H4 (cell line): ENCODE measurements at places on chromosomes 2 and 18.

GRCh38 chr2:67311536-67311935 is 85.6 kb upstream of the ETAA1 start:
- no peak for DNase-seq

- DNase-seq, result peak; percentile 21
These were observed 282.1 kb upstream of the FSIP2 start for GRCh38 chr2:185456517-185456916.

GRCh38 chr2:199975273-199975895 is 20.0 kb downstream of the MAIP1 start:
- no peak for DNase-seq

- no peak for DNase-seq
These were observed 97.0 kb upstream of the CERS6 start for GRCh38 chr2:168359082-168359481.

GRCh38 chr2:222848862-222849261 is 12.0 kb upstream of the ACSL3 start:
- DNase-seq, result no peak

DNA sequence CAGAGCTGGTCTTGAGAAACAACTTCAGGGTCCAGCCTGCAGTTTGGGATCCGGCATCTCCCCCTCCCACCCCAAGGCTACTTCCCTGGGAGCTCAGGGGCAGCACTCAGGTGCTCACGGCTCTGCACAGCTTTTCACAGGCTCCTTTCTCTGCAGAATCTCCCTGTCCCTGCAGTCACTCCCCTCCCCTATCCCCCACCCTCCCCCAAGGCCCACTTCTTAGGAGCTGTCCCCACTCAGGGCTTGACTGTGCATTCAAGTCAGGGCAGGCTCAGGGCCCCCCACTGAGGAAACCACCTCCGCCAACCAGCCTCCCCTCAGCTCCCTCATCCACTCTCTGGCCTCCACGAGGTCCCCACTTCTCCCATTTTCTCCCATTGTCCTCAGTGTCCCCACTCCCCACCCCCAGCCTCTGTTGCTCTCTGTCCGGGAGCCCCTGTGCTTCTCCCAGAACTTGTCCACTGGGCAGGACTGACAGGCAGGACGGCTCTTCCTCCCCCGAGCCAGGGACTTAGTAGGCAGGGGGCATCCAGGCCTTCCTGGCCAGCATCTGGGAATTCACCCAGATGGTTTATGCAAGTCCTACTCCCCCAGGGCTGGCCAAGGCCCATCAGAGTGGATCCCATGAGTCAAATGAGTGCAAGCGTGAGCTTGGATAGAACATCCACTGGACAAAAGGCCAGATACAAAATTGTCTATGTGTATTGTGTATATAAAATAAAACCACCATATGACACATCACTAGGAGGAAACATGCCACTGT is 7.6 kb downstream of the NMUR1 start:
- no peak for DNase-seq

DNA sequence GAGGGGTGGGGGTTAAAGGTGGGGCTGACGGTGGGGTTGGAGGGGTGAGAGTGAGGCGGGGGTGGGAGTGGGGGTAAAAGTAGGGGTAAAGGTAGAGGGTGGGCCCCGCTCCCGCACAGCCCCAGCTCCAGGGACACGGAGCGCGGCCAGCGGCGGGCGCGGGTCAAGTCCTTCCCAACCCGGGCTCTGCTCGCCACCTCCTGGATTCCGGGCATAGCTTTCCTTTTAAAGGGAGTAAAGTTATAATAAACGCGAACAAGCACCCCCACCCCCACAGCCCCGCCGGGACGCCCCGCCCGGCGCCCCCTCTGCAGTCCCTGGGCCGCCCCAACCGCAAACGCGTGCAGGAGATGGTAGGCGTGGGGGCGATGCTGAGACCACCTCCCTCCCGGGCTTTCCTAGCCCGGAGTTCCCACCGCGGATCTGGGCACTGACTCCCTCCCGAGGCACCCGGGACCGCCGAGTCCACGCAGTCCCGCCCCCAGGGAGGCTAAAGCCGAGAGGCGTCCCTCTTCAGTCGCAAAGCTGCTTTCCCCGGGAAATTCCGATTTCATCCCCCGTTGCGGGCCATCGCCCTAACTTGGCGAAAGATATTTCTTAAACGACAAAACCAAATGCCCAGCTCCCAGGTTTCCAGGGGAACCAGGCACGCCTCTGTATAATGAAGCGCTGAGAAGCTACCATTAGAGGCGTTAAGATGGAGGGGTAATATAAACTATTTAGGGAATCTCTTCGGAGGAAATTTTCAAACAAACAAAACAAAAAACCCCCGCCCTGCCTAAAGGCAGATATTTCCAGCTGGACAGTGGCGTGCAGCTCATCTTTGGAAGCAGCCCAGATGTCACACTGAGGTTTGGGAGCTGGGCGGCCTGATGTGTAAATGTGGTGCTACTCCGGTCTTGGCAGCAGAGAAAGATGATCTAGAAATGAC is at the start of gene LIMS2:
LIMS2 (minus strand) TSS at position 200 of the 931 bp plus-strand sequence. CDS start 506 bp downstream, outside the sequence.
- no peak for DNase-seq

- DNase-seq, result no peak
These were observed at the start of gene GCG for GRCh38 chr2:162152147-162152546. TSS of gene GCG (minus strand) at chr2:162152247. CDS start at chr2:162149178, 3,069 bp downstream.

DNA sequence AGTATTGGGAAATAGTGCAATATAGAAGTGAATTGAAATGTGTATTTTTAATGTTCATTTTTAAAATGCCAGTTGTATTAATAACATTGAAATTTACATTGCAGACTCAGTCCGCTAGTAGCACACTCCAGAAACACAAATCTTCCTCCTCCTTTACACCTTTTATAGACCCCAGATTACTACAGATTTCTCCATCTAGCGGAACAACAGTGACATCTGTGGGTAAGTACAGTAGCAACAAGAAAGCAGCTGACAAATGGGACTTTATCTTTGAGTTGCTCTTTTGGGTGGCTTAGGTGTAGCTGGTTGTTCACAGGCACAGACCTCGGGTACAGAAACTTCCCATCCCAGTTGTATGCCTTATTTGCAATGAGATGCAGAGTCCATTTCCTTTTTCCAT is 118.2 kb upstream of the IL1R2 start:
- no peak for DNase-seq

- DNase-seq, result no peak
These were observed 445.6 kb upstream of the CELF4 start for GRCh38 chr18:38010971-38011857.

GRCh38 chr2:200439981-200440380 is 69.9 kb downstream of the KCTD18 start:
- DNase-seq, result no peak

DNA sequence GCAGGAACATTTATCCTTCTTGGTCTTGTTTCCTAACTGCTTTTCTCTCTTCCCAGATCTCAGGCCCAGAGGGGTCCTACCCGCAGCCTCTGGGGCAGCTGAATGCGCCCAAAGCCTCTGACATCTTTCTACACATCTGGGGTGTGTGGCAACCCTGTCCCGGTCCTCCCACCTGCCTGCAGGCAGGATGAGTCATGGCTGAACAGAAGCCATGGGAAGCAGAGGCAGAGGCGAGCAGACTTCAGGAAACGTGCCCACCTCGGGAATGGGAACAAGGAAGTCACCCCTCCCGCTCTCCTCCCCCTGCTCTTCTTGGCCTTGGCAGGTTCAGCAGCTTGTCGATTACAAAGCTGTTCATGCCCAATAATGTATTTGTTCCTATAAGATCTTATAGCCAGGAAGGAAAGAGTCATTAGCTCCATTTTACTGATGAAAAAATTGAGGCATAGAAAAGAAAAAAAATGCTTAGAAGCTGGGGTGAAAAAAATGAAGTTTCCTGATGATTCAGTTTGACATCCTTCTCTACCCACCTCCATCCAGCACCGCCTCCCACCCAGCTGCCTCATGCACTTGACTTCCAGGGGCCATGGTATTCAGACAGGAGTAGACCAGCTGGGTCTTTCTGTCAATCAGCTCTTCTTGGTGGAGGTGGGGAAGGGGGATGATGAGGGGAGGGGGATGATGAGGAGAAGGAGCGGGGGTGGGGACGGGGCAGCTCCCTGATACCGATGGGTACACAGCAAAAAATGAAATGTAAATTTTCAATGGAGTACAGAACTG is 10.4 kb upstream of the KCNF1 start:
- peak; percentile 44 for DNase-seq

GRCh38 chr18:13273800-13274199 is 55.2 kb downstream of the LDLRAD4 start:
- DNase-seq, result no peak

DNA sequence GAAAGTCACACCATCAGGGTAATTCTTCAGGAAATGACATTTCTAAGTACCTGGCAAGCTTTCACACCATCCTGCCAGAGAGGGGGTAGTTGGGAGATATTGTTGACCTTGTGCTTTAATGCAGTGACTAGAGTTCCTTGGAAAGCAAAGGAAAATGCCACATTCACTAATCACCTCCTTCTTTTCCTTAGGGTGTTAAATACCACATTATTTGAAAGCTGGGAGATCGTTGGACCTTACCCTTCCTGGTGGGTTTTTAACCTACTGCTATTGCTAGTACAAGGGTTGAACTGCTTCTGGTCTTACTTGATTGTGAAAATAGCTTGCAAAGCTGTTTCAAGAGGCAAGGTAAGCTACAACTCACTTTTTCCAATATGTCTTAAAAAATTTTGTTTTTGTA is 37.0 kb upstream of the NOSTRIN start:
- DNase-seq, result no peak

GRCh38 chr2:160042054-160042453 is 20.4 kb downstream of the PLA2R1 start:
- no peak for DNase-seq

GRCh38 chr18:12656605-12656937 is 1.3 kb downstream of the SPIRE1 start:
- DNase-seq, result no peak

- no peak for DNase-seq
These were observed 1958.8 kb upstream of the CELF4 start for GRCh38 chr18:39524370-39524769.

GRCh38 chr18:51091270-51091669 is 61.3 kb downstream of the SMAD4 start:
- no peak for DNase-seq

DNA sequence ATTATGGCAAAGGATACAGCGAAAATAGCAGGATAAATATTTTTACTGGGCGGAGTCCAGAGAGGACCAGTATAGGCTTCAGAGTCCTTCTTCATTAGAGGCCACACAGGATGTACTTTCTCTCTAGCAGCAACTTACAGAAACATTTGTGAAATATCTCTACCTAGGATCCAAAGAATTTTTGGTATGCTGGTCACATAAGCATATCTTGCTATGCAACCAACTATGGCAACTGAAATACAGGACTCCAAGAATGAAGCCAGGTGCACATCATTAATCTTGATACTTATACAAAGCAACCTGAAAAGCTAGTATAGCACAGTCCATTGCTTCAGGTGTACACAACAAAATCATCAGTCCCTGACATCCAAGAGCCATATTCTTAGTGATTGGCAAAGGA is 59.1 kb upstream of the NABP1 start:
- no peak for DNase-seq

GRCh38 chr2:232898592-232899543 is 28.8 kb downstream of the SNORC start:
- no peak for DNase-seq

DNA sequence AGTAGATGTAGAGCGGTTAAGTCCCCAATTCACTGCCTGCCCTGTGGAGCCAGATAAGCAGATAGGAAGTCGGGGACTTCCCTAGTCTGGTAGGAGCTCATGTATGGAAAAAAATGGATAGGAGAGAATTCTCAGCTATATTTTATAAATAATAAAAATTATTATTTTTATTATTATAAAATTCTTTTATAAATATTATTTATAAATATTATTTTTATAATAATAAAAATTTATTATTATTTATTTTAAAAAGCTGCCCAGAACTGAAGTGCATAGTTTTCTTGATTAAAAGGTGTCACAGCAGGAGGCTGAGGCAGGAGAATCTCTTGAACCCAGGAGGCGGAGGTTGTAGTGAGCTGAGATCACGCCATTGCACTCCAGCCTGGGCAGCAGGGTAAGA is 97.4 kb downstream of the ADAM23 start:
- no peak for DNase-seq

GRCh38 chr2:79005216-79005615 is 20.3 kb upstream of the REG3G start:
- DNase-seq, result no peak

GRCh38 chr2:11257964-11258363 is 86.5 kb downstream of the ROCK2 start:
- DNase-seq, result no peak

GRCh38 chr2:32652555-32653209 is 24.8 kb downstream of the TTC27 start:
- no peak for DNase-seq

DNA sequence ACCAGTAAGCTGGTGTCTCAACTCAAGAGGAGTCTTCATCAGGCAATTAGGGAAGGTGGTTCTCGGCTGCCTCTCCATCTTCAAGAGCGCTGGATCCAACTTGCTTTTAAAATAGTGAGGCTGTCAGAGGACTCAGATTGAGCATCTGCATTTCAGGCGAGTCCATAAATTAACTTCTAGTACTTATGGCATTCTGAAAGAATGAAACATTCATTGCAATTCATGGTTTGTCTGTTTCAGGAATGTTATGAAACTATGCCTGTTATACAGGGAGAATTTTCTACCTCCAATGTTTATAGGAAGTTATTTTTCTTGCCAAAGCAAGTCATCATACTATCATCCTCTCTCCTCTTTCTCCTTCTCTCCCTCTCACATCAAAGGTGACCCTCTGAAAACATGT is 883.2 kb downstream of the SLC4A3 start:
- no peak for DNase-seq

- DNase-seq, result peak; percentile 74
These were observed 259.3 kb upstream of the SP5 start for GRCh38 chr2:170455617-170456426.

DNA sequence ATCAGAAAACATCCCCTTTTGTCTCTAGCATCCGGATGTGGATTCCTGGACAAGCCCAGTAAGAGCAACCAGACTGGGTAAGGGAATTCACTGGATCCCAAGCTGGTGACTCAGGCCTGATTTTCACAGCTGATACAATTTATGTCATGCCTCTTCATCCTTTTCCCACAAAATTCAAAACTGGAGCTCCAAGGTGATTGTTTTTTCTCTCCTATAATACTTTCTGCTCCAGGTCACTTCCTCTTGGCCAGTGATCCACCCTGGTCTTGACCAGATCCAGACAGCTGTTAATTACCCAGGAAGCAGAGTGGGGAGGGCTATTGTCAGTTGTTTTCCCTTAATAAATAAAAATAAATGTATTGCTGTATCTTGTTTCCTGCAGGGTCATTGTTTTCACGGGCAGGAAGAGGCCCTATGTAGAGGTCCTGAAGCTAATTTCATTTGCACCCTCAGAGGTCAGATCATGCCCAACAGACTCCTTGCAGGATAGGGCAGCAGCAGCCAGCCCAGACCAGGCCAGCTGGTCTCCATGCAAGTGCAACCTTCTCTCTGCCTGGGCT is 57.6 kb downstream of the EVA1A start:
- peak; percentile 35 for DNase-seq

- no peak for DNase-seq
These were observed 172.8 kb upstream of the SPRED2 start for GRCh38 chr2:65605058-65605742.

GRCh38 chr2:74552914-74553811 is 579 bp downstream of the LOXL3 start:
- DNase-seq, result no peak
